Activated CD8-positive, alpha-beta T cell treated with anti-CD3 and anti-CD28 coated beads for 36 hours (primary cell): ENCODE measurements at places on chromosomes 6 and 20.

- DNase-seq = no peak
Observed at GRCh38 chr6:149846321-149846720, 17.8 kb downstream of the LRP11 start.

- DNase-seq = no peak
Observed at GRCh38 chr20:10330071-10330470, 104.0 kb downstream of the MKKS start.

DNA sequence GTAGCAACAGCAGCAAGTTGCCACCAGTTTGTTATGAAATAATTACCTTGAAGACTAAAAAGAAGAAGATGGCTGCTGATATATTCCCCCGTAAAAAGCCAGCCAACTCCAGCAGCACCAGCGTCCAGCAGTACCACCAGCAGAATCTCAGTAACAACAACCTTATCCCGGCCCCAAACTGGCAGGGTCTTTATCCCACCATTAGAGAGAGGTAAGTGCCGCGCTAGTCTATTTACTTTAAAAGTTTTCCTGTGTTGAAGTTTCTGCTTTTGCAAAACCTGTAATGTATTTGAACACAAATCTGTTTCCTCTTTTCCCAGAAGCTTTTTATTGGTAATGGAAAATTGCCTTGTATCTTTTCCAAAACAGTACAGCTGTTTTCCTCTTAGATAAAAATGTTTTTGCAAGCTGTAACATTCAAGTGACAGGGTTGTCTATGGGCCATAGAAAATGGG lies 725 bp downstream of the BTBD3 start:
- no peak for DNase-seq

- no peak for DNase-seq
Observed at GRCh38 chr6:961407-961960, 268.5 kb upstream of the EXOC2 start.

- DNase-seq = peak; percentile 7
Observed at GRCh38 chr6:12962987-12963386, 246.4 kb downstream of the PHACTR1 start.

- DNase-seq = no peak
Observed at GRCh38 chr6:73734832-73735453, 38.9 kb downstream of the CD109 start.

DNA sequence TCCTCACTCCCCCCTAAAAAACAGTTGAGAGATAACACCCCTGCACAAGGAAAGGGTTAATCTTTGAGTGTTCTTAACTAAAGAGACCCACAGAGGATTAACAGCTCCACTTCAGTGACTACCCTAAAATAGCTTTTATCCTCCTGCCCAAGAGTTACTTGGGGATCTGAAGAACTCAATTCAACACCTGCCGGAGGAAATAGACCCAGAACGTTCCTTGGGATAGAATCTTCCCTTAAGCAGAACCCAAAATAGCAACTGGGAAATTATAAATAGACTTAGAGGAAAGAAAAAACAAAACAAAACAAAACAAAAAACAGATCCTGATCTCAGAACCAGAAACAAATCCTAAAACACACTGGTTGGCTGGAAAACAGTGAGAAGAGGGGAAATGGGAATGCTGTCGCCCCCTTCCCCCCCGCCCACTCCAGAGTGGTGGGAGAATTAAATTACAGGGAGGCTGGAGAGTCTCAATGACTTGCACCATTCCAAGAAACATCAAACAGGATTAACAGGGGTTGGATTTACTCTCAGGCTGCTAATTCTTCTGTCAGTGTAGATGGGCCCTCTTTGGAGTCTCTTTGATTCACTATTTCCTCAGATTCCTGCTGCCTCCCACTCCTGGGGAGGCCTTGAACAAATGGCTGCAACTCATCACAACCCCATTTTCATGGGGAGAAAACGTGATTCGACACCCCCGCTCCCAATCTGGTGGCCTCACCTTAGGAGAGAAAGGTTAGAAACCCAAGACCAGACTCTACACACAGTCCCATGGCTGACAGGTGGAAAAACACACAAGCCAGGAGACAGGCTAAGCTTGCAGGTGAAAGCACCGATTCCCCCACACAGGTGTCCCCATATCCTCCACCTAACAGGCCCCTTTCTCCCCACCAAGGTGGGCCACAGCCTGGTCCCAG lies 1.4 kb downstream of the PLAGL2 start:
- DNase-seq = peak; percentile 34

DNA sequence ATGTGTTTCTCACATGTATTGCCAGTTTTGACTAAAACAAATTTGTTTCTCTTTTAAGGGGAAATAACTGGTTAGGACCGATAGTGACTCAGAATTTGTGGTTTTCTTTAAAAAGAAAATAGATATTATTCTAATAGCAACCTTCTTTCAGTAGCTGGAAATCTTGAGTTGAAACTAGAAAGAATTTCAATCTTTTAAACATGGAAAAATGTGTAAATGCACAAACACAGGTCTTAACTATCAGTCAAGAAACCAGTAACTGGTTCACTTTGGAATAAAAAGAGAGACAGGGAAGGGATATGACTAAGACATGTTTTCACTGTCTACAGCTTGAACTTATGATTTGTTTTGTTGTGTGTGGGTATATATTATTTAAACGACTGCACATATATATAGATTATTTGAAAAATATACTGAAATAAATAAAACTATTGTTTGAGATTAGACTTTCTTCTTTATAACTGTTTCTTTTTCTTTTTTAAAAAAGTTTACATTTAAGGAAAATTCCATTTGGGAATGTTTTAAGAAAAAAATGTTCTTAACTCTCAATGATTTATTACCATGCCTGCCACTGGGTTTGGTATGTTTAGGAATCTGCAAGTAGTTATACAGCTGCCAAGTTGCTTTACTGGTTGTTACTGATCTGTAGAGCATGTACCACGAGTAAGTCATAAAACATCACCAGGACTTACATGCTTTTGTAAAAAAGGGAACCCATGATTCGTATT lies 753.3 kb upstream of the MARCKS start:
- no peak for DNase-seq

GRCh38 chr6:79170959-79171358 lies 63.5 kb downstream of the HMGN3 start:
- DNase-seq = no peak

DNA sequence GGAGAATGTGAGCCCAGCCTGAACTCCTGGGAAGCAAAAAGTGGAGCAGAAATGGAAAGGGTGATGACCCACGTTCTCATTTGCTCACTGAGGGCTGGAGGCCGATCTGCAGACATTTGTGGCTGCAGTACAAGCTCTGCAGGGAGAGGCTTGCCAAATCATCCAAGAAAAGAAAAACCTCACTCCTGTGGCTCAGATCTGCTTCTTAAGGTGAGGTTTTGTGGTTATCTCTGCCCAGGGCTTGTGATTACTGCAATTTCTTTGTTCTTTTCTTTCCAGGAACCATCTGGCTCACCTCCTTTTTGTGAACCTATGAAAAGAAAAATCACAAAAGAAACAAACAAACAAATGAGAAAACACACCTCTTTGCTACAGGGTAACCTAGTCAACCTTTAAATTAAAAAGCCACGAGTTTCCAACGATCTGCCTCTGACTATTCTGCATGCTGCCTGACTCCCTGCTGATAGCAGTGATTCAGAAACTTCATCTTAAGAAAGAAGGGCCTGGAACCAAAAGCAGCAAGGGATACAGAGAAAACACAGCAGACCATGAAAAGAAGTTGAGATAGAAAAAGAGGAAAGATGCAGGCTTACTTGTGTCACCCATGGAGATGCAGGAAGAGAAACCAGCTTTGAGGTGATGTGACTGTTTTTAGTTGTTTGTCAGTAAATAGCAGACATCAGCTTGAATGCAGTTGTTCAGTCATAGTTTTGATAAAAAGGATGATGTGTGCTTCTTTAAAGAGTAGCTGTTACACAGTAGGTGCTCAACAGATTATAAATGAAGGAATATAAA lies 165.1 kb downstream of the LMBRD1 start:
- no peak for DNase-seq

GRCh38 chr6:110476046-110476849 lies at the start of gene SLC22A16:
SLC22A16 (minus strand) TSS chr6:110476613; CDS start chr6:110476574, 39 bp downstream.
- DNase-seq = no peak

DNA sequence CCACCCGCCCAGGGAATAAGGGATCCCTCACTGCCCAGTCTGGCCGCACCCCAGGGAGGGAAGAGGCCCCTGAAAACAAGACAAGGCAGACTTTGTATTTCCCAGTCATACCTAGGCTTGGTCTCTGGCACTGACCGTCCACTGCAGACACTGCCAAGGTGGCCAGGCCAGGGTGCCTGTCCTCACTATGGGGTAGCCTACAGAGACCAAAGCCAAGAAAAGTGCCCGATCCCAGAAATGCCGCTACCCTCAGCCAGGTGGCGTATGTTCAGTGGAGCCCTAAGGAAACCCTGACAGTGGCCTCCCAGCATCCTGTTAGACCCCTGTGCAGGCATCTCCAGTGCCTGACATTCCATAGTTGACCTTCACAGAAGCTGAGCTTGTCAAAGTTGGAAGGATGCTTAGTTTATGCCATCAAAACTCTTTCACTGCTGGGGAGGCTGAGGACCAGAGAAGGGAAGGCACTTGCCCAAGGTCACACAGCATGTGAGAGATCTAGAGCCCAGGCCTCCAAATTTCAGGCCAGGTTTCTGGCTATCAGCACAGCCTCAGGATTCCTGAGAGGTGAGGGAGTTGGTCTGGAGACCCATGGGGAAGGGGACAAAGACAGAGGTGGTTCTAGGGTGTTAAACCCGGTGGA lies 2.5 kb downstream of the SCRT2 start:
- DNase-seq = peak; percentile 15

GRCh38 chr20:19492116-19492515 lies 265.9 kb upstream of the RIN2 start:
- DNase-seq = no peak

- peak; percentile 77 for DNase-seq
Observed at GRCh38 chr6:42428326-42429041, 23.2 kb downstream of the TRERF1 start.
